ENCODE measurements at places on chromosomes 11 and 22.

DNA sequence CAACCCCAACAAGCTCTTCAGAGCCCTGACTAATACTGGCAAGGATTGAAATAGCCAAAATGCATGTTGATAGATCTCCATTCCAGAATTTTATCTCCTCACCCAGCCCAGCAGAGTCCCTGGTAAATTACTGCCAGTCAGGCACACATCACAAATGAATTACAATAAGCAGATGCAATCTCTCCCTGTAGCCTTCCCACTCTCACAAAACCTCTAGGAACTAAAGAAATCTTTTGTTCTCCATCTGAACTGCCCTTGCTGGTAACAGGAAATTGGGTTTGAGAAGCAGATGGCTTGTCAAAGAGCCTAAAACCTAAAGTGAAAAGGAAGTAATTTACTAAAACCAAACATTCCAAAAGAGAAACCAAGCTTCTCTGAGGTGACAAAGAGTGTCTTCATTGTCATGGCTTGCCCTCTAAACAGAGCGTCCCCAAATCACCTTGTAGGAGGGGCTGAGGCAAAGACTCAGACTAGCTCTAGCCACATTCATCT is 59.5 kb downstream of the FAM168A start:
- DNase-seq: no peak

- no peak for DNase-seq
Measured at GRCh38 chr22:31489632-31490495, at the start of gene EIF4ENIF1. Gene EIF4ENIF1 (minus strand): TSS chr22:31489842. CDS start chr22:31488718, 1,124 bp downstream.

GRCh38 chr22:30216710-30217109 is 29.8 kb downstream of the LIF start:
- no peak for DNase-seq

DNA sequence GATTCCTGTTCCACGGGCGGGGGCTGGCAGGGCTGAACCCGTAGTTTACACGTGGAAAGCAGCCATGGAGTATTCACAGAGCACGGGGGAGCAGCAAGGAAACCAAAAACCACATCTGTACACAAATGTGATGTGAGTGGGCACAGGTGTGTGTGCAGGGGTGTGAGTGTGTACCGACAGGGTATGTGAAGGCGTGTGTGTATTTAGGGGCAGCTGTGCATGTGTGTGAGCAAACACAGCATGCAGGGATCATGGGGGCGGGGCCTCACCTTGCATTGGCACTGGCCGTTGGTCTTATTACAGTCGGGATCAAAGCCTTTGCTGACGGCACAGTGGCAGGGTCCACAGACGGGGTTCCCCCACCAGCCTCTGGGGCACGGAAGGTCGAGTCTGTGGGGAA is 58.4 kb downstream of the TRMU start:
- DNase-seq: no peak

- DNase-seq: no peak
Measured at GRCh38 chr11:116109228-116109627, 605.0 kb upstream of the CADM1 start.

DNA sequence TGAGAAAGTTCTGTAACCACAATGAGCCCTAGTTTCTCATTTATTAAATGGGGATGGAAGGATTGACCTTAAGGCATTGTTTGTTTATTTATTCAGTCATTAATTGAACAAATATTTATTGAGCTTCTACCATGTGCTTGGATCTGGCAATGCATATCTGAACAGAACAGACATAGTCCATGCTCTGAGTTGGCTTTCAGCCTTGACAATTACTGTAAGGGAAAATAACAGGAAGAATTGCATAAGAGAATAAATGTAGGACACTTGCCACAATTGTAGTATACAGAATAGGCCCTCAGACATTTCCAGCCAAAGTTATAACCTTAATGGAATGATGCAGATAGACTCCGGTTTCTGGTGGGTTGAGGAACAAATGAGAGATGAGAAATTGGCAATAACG is 160.5 kb upstream of the TTC12 start:
- DNase-seq: no peak

DNA sequence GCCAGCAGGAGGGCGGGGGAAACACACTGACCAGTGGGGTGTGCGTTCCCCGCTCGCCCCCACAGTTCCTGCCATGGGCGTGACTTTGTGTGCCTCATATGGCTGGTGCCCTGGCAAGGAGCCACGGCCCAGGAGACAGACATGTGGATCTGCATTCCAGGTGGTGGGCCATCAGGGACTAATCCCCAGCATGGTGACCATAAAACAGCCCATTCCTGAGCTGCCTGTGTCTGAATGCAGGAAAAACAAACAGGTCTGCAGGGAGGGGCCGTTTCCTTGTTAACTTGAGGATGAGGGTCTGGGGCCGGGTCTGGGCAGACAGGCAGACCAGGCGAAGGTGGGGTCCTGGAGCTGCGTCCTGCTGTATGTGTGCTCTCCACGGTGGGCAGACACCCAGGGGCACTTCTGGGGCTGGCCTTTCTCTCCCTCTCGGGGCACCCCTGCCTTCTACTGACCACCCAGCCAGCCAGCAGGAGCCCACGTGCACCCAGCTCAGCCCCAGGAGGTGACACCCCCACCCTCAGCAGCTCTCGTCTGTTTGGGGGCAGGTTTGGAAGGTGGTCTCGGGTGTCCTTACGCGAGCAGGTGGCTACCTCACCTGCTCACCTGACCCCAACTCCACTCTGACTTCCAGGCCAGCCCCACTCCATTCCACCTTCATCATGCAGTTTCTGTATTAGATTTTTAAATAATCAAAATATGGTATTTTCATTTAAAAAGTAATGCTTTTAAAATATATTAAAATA is 120.3 kb downstream of the KCNQ1OT1 start:
- no peak for DNase-seq

DNA sequence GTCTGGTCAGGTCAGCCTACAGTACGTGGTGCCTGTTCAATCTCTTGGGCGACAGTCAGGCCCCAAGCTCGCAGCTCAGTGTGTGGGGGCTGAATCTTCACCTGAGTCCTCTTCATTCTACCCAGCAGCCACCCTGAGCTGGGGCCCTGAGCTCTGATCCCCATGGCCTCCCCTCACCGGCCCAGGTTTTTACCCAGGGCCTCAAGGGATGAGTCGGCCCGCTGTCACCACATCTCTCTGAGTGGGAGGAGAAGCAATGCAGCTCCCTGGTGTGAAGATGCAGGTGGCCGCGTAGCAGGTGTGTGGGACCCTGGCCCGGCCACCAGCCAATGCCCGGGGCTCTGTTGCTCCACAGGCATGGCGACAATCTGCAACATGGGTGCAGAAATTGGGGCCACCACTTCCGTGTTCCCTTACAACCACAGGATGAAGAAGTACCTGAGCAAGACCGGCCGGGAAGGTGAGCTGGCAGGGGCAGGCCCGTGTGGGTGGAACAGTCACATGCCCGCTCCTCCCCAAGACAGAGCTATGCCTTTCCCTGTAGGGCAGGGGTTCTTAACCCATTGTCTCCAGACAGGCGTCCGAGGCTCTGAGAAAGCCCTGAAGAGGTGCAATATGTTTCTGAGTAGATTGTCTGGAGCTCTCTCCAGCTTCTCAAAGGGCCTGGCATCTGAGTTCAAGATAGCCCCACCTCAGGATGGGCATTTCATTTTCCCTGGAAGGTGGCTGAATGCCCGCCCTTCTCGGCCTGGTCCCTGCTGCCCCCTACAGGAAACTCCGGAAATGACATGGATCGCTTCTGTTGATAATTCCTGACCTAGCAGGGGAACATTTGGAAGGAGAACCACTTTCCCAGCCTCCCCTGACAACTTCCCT is 26.9 kb downstream of the POLR3H start:
- DNase-seq: no peak

DNA sequence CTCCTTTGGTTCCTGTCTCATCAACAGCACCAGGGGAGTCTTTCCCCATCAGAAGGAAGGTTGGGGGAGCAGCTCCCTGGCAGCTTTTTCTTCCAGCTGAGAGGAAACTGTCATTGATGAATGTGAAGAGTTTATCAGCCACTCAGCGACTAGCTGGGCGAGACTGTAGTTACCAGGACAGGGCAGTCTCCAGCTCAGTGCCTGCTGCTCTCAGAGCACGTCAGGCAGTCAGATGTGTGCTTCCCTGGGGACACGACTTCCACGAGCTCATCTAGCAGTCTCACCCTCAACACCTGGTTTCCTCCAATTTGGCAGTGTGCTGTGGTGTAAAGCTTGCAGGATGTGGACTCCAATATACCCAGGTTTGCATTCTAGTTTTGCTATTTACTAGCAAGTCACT is 12.5 kb upstream of the C1QTNF4 start:
- DNase-seq: no peak

GRCh38 chr22:30426388-30427353 is 1.1 kb downstream of the MTFP1 start:
- DNase-seq: no peak

- DNase-seq: no peak
Measured at GRCh38 chr22:49027368-49027670, 800.4 kb downstream of the BRD1 start.

DNA sequence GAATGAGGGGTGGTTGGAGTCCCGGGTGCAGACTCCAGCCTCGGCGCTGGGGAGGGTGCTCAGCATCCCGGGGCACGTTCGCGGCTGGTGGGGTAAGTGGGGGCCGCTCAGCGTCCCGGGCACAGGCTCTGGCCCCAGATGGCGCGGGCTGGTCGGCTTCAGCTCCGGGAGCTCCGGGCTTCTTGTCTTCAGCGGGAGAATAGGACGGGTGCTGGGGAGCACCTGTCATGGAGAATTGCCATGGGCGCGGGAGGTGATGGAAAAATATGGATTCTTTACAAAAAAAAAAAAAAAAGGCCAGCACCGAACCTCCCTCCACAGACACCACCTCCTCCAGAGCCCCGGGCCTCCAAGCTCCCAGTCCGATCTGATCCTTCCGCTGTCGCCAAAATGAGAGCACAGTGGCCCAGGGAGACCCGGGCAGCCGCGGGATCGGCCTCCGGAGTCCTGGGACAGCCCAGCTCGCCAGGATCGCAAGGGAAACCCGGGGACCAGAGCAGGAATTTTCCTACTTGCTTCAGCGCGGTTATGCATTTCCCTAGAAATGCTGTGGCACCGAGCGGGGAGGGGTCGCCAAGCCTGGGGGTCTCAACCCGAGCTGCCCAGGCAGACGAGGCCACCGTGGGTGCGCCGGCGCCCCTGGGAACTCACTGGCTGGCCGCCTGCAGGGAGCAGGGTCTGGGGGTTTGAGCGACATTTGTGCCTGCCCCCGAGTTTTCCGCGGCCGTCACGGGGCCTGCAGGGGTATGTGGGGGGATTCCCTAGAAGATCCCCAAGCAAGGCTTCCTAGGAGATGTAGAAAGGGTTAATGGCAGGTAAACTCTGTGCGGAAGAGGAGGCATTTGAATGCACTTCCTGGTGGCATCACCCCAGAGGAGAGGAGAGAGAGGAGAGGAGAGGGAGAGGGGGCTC is 1336.9 kb downstream of the BRD1 start:
- no peak for DNase-seq
